Astrocyte of the spinal cord (primary cell): ENCODE measurements at places on chromosomes 13 and 19.
A peak's percentile ranks its signal among the peaks of the same experiment; 100 is the strongest.

DNA sequence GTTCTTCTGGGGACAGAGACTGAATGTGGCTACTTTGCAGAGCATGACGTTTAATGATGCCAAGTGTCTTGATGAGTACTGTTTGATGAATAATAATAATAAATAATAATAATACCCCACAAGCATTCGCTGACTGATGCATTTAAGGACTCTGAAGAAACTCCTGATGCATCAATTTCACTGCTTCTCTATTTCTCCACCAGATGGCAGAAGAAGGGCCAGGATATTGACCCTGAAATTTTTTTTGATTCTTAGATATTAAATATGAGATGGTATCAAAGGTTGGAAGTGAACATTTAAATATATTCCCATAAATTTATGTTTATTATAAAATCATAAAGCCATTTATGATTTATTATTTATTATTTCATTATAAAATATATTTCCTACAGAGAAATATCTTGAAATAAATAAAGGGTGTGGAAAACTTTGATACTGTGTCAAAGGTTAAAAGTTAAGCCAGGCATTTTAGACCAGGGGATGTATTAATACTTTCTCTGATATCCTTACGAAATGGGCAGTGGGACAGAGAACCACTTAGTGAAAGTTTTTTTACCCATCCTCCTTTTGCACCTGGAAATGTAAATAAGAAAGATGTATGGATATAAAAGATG is 170.9 kb downstream of the LACC1 start:
- peak; percentile 46 for DNase-seq

GRCh38 chr13:83829810-83830209 is 52.5 kb downstream of the SLITRK1 start:
- DNase-seq: no peak

DNA sequence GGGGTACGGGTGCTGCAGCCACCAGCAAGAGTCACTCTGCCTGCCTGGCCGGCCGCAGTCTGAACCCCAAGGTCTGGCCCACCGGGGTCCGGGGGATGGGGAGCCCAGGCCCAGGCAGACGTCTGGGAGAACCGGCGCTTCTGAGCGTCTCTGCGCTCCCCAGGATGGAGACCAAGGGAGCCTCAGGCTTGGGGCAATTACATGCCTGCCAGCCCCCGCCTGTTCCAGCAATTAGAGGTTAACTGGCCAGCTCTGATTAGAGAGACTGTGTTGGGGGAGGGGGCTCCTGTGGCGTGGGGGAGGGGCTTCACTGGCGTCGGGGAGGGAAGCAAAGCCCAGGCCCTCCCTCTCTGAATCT is 11.9 kb downstream of the MEIS3 start:
- DNase-seq: no peak

DNA sequence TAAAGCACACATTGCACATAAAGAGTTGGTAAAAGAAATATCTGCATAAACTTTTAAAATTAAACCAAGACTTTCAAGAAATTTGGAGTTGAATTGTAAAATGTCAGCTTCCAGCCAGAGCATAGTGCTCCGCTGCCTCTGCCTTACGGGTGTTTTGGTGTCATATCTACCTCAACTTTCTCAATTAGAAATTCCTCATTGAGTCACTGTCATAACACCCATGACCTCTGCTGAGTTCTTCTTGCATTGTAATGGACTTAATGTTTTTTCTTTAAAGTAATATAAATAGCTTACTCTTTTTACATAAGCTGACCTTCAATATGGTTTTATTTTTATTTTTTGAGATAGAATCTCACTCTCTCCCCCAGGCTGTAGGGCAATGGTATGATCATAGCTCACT is 551.0 kb upstream of the NBEA start:
- peak; percentile 76 for DNase-seq

GRCh38 chr13:44874886-44875630 is 114.2 kb downstream of the NUFIP1 start:
- peak; percentile 12 for DNase-seq

DNA sequence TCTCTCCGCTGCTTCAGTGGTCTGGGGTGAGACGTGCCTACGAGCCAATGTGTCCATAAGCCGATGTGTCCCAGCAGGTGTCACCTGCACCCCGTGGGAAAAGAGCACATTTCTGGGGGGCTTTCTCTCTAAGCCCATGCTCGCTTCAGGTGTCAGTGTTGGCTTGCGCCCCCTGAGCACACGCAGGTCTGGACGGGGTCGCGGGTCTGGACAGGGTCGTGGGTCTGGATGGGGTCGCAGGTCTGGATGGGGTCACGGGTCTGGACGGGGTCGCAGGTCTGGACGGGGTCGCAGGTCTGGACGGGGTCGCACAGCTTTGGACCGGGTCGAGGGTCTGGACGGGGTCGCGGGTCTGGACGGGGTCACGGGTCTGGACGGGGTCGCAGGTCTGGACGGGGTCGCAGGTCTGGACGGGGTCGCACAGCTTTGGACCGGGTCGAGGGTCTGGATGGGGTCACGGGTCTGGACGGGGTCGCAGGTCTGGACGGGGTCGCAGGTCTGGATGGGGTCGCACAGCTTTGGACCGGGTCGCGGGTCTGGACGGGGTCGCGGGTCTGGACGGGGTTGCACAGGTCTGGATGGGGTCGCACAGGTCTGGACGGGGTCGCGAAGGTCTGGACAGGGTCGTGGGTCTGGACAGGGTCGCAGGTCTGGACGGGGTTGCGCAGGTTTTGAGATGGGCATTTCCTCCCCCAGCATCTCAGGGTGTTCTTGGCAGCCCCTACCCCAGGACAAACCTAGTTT is 24.5 kb upstream of the TFDP1 start:
- no peak for DNase-seq

DNA sequence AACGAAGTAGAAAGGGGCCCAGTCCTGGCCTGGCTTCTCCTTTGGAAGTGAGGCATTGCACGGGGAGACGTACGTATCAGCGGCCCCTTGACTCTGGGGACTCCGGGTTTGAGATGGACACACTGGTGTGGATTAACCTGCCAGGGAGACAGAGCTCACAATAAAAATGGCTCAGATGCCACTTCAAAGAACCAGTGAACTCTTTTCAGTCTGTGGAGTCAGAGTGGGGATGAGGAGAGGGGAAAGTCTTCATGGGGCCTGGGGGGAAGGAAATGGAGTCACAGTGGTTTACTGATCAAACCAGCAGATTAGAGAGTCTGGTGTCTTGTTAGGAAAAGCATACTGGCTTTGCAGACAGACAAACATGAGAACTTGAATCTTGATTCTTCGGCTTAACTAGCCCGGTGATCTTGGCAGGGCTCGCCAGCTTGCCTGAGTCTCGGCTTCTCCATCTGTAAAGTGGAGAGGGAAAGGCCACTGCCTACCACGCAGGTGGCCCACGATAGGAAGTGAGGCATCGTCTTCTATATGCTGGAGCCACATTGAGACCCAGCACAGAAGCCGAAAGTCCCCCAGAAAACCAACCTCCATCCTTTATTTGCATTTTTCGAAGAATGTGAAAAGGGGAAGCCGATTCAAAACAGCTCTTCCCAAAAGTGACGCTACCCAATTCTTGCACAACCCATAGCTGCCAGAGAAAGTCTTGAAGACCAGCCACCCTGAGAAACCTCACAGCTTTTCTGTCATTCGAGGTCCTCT is at the start of gene FFAR1:
TSS of gene FFAR1 (plus strand) at position 732 of the 759 bp plus-strand sequence. CDS start 3,650 bp downstream, outside the sequence.
- no peak for DNase-seq

- no peak for DNase-seq
Measured at GRCh38 chr13:25707726-25708125, 336.0 kb downstream of the ATP8A2 start.

DNA sequence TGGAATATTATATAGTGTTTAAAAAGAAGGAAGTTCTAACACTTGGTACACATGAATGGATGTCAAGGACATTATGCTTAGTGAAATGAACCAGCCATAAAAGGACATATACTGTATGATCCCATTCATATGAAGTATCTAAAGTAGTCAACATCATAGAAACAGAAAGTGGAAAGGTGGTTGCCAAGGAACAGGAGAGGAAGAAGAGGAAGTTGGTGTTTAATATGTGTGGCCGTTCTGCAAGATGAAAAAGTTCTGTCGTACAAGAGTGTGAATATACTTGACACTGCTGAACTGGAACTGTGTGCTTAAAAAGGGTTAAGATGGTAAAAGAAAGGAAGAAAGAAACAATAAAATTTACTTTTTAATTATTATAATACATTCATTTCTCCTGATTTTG is 33.1 kb upstream of the C1QTNF9 start:
- no peak for DNase-seq
